Renal pelvis (tissue), 12 donors: ENCODE measurements at places on chromosomes 12 and 14. TPM values are rescaled to one million over a fixed set of nuclear protein-coding genes. Genes with fewer than 3 reads are reported as not detected.

The SNAPC1 gene
- 10.7 TPM for polyA plus RNA-seq

The SLC7A7 gene
- 114 TPM for polyA plus RNA-seq

The MLXIP gene
- polyA plus RNA-seq: 46.4 TPM

The CAPZA3 gene
- 0.69 TPM for polyA plus RNA-seq

The CLEC4C gene
- polyA plus RNA-seq: not detected
